ENCODE measurements at places on chromosomes 7 and 10.

DNA sequence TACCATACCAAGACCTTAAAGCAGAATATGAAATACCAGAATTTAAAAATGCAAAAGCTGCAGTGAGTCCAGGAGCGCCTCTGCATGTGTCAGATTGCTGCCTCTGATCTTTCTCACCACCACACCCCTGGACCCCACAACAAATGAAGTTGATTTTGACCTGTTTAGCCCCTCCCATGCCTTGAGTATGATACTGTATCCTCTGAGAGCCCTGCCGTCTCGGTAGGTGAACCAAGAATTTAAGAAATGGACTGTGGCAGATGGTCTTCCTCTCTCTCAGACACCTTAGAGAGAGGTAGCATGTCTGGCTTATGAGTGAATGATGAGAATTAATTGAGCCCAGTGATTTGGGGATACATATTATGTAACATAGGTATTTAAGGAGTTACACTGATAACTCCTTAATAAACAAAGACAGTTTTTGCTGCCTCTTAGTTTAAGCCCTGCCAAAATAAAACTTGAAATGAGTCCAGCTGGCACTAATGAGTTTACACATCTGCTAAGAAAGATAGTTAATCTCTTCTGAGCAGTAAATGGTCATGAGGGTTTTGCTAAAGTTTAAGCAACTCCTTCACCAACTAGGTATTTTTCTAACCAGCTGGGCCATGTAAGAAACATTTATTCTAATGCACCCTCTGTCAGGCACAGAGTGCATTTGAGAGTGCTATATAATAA, 4.5 kb upstream of the TFPI2 start:
- DNase-seq = no peak

DNA sequence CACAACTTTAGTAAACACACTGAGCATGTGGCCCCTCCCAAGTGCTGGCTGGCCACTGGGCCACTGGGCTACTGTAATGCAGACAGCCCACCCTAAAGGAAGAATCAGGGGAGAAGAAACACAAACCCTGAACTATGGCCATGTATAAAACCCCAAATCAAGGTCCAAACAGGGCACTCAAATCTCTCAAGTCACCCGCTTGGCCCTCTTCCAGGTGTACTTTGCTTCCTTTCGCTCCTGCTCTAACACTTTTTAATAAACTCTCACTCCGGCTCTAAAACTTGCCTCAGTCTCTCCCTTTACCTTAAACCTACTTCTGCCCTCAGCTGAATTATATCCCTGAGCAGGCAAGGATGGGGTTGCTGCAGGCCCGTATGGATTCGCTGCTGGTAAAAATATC, 72.6 kb downstream of the TPK1 start:
- no peak for DNase-seq

DNA sequence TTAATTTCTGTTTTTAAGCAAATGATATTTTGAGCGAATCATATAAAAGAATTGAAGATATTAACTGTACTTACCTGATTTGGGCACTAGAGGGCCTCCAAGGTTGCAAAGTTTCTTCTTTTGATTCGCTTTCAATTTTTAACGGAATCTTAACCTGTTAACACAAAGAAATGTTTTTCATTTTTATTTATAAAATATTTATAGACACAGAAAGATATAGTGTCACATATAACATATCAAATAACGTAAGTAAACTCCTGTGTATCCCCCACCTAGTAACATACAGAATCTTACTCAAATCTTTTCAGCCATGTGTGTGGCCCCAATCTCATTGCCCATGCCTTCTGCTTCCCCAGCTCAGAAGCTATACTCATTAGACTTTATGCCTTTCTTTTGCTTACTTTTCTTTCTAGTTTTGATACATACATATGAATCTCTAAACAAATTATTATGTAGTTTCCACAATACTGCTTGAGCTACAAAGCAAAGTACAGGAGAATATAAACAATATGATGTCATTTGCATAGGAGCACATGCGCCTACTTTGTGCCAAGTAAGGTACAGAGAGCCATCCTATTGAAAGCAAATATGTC, 49.5 kb upstream of the ZPBP start:
- DNase-seq = peak; percentile 21

DNA sequence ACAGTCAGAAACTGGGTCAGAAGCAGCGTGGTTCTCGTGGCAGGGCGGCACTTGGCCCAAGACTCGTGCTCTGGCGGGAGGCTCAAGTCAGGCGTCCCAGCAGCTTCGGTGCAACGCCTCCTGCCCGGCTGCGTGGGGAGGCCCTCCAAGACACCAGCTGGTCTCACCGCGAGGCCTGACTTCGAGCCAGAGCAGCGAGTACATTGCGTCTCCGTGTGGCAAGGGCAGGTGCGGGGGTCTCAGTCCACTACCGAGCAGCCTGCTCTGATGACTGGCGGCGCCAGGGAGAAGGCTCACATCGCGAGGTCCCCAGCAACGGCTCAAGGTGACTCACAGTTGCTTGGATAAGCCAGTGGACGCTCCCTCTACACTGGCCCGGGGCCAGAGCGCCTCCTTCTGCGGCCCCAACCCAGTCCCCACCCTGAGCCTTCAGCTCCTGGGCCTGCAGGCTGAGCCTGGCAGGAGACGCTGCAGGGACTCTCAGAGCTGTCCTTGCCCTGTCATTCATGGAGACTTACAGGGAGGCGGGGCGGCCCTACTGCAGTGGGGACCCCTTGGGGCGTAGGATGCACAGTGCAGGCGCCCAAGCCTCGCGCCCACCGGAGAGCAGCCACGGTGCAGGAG, 41.9 kb upstream of the PRKAR1B start:
- DNase-seq = no peak

- no peak for DNase-seq
These were observed 24.4 kb upstream of the SMARCD3 start for GRCh38 chr7:151272877-151273276.

DNA sequence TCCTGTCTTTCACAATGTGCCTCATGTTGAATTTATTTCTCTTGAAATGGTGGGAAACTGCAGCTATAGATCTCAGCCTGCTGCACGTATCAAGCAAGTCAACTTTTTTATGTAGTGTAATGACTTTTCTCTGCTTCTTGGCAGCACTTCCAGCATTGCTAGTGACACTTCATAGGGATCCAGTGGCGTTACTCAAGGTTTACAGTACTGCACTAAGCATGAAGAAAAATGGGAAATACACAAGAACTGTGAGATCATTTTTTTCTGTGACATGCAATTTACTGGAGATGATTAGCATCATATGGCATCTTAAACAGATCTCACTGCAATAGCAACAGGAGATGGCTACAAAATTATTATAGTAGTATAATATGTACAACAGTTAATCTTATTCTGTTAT, 90.9 kb downstream of the POLR1F start:
- DNase-seq = no peak

- no peak for DNase-seq
These were observed 232.9 kb upstream of the PTN start for GRCh38 chr7:137576481-137576880.

GRCh38 chr7:51847461-51848134, 531.0 kb upstream of the COBL start:
- no peak for DNase-seq

DNA sequence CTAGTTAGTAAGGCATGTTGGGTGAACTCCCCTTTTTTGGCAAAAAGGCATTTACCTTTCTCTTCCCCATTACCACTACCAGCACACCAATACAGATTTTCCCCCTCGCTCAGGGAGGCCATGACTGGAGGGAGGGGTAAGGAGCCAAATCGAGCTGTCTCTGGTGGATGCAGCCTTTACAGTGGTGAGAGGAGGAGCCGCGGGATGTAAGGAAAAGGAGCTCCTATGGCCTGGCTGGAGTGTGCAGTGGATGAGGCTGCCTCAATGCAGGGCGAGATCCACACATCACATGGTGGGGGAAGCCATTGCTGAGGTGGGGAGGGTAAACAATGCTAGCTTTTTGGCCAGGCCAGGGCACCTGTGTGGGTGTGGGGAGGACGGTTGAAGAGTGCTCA, 416.2 kb downstream of the EXOC4 start:
- DNase-seq = no peak

- no peak for DNase-seq
These were observed 70.4 kb upstream of the NFE2L3 start for GRCh38 chr7:26081638-26082037.

GRCh38 chr7:159155410-159155809, 10.7 kb upstream of the VIPR2 start:
- no peak for DNase-seq

DNA sequence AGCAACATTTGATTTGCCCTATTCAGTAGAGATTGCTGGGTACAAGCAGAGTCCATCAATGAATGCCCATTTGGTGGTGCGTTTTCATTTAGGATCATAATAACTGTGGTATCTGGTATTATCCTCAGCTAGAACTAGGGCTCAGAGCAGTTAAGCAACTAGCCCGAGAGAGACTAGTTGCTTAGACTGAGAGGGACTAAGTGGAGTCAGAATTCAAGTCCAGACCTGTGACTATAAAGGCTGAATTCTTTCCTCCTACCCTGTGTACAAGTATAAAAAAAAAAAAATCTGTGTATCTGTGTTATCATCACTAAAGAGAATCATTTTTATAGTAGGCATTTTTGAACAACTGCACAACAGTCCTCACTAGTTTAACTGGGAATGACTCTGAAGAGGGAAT, 45.3 kb upstream of the DKK1 start:
- DNase-seq = no peak

GRCh38 chr7:139426258-139427028, 57.0 kb downstream of the KLRG2 start:
- no peak for DNase-seq

DNA sequence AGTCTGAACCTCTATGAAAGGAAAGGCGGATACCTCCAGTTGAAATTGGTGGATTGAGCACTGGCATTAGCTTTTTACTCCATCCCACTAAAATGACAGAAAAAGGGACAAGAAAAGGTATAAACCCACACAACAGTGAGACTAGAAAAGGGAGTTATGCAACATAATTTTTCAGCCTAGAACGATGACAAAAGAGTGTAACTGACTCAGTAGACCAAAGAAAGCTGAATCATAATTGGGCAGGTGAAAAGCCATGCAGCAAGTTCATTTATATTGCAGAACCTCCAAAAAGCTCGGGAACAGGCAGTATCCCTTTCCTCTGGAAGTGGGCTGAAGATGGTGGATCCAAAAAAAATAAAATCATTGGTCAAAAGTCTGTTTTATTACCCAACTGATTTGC, 30.5 kb upstream of the ZCCHC24 start:
- no peak for DNase-seq

DNA sequence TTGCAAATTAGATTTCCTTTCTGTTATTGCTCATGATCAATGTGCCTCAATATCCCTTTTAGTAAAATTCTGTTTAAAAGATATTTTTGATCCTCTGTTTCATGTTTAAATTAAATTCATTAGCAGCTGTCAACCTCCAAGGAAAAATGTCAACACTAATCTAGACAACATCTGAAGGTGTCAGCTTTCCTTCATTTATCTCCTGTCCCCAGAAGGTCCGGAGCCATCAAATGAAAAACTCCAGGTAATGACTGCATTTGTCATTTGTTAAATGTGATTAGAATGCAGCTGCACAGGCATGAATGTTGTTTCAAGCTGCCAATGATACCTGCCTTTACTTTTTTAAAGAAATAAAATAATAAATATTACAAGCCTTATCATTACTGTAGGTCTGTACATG, 463.7 kb upstream of the SEMA3A start:
- DNase-seq = no peak

- DNase-seq = peak; percentile 11
These were observed 6.8 kb upstream of the PARD3 start for GRCh38 chr10:34821587-34822585.

GRCh38 chr7:135980665-135981180, 3.6 kb upstream of the MTPN start:
- peak; percentile 39 for DNase-seq

DNA sequence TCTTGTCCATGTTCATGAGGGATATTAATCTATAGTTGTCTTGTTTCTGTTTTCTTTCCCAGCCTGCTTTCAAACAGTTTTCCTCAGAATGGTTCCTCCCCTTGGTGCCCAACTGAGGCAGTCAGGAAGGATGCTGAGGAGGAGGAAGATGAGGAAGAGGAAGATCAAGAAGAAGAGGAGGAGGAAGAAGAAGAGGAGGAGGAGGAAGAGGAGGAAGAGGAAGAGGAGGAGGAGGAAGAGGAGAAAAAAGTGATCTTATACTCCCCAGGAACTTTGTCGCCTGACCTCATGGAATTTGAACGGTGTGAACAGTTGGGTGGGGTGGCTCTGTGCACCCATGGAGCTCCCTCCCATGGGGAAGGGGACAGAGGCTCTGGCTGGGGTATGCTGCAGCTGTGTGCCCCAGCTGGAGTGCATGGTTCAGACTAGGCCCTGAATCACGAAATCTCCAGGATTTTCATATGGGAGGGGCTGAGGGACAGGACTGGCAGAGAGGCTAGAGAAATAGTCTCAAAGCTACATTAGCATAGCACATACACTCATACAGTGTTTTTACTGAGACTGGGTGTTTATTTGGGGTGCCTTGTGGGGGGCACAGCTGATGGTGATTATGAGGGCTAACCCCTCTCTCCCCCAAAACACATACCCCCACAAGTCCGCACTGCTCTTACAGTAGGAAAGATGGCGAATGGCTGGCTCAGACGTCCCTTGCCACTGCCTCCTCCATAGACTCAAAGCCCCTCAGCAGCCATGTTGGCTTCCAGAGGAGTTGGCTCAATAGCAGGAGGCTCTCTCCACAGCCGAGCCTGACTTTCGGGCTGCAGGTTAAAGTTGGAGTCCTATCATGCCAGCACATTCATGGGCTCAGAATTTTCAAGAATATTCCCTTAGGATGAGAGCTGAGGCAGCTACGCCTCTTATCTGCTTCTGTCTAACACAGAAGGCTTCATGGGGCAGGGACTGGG, 11.9 kb downstream of the STRA8 start:
- no peak for DNase-seq

DNA sequence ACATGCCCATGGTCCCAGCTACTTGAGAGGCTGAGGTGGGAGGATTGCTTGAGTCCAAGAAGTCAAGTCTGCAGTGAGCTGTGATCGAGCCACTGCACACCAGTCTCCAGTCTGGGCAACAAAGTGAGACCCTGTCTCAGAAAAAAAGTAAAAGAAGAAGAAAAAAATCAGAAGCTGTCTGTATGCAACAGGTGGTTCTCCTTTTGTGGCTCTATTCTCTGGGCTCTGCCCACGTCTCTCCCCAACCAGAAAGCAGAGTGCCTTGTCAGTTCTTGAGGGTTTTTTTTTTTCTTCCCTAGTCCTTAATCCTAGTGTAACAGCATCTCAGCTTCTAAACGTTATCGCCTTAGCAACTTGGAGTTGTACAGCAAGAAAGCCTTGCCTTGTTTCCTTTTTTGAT, 89.5 kb downstream of the PRKCQ start:
- DNase-seq = no peak

- DNase-seq = no peak
These were observed 128.8 kb downstream of the NEURL1 start for GRCh38 chr10:103622286-103622685.

DNA sequence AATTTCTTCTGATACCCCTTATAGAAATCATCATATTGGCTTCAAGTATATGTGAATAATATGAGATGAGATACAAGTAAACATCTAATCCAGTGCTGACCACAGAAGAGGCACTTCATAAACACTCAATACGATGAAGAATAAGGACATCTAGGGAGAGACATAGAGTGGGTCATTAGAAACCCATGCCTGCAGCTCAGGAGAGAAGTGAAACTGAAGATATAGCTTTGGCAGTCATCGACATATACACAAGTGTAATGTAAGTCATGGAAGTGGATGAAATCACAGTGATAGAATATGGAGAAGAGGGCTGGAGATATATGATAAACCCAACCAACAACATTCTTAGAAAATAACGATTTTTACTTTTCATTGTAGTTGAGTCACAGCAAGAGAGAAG, 665.0 kb downstream of the PARD3 start:
- no peak for DNase-seq

- no peak for DNase-seq
These were observed 87.5 kb downstream of the PLXNA4 start for GRCh38 chr7:132488634-132489302.

- no peak for DNase-seq
These were observed 183.7 kb downstream of the NEBL start for GRCh38 chr10:20713420-20713819.
